ENCODE measurements at places on chromosomes 7 and 10.

DNA sequence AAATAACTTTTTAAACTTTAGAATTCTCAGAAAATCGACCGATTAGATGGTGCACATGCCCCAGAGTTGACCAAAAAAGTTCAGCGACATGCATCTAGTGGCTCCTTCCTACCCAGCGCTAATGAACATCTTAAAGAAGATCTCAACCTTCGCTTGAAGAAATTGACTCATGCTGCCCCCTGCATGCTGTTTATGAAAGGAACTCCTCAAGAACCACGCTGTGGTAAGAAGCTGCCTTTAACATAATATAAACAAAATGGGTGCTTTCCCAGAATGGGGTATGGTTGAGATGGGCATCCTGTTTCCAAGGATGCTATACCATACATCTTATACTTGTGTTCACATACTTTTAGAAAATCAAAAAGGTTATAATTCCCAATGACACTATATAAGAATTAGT, 24.6 kb downstream of the GLRX3 start:
- DNase-seq = no peak

DNA sequence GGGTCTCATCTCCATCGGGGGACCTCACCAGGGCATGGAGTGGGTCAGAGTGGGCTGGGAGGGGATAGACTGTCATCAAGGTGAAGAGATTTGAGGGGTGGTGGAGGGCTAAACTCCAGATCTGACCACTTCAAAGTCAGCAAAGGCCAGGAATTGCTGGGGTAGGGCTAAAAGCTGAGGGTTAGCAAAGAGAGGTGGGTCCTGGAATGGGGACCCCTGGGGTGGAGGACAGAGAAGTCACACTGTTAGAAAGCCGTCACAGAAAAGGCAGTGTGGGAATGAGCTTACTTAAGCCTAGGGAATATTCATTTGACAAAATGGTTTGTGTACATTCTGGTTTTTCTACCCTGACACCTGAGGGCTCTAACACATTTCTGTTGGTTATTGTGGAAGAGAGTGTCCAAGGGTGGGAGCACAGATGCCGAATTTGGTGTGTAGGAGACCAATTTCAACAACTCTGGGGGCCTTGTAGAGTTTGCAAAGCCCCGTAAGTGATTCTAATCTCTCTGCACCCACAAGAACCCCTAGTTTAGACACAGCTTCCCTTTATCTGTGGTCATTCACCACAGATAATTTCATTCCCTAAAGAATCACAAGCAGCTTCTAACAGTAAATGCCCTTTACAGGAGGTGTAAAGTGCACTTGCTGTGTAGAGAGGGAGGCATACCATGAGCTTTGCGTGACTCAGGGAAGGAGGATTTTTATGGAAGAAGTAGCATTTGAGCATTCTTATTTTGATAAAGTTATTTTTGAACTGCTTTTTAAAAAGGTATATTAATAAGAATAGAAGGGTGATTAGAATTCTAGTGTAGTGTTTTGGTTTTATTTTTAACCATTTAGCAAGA, 6.4 kb downstream of the FBH1 start:
- no peak for DNase-seq

DNA sequence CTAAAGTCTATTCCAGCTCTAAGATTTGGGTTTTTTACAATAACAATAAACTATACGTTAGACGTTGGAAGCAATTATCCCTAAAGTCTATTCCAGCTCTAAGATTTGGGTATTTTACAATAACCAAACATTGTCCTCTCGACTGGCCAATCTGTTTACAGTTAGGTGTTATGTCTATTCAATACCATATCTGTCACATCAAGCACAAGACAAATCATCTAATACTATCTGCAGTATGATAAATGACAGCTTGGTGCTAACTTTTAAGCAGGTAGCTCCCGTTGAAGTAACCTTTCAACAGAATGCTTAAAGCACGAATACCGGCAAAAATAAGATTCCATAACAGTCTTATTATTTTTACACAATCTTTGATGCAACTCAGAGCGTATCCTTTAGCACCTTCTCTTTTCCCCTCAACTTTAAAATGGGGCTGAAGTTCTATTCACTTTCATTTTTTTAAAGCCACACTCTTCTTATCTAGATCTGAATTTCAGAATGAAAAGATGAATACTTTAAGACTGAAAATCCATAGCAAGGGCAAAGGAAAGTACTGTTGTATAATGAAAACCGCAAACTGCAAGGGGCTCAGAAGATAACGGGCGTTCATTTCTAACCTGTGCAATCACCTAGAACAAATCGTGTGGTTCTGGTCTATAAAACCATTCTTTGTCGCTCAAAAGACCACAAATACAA, 925 bp downstream of the H2AZ2 start:
- DNase-seq = no peak

DNA sequence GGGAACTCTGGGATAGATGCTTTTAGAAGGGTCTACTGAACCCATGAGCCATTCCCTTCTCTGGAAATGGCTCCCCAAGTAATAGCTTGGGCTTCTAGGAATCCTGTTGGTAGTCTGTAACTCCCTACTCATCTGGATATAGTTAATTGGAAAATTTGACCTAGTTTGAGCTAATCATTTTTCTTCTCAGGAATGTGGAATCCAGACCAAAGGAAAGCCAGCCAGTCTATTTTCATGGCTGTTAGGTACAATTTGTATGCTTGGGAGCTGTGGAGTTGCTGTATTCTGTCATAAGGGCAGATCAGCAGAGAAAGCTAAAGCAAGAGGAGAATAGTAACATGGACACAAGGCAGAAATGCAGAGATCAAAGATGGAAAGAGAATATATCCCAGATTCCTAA, 71.6 kb upstream of the C1GALT1 start:
- no peak for DNase-seq

GRCh38 chr10:34145715-34146114, 669.4 kb downstream of the PARD3 start:
- DNase-seq = no peak

DNA sequence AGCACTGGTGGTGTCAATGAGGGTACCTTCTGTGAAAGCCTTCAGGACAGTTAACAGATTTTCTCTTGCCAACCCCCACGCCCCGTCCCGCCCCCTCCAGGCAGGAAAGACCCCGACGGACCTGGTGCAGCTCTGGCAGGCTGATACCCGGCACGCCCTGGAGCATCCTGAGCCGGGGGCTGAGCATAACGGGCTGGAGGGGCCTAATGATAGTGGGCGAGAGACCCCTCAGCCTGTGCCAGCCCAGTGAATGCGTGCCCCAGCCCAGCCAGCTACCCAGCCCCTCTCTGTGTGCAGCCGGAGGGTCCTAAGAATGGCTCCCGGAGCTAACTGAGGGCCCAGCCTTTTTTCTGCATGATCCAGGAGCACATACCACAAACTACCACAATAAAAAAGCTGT, 713 bp upstream of the HOGA1 start:
- DNase-seq = no peak

DNA sequence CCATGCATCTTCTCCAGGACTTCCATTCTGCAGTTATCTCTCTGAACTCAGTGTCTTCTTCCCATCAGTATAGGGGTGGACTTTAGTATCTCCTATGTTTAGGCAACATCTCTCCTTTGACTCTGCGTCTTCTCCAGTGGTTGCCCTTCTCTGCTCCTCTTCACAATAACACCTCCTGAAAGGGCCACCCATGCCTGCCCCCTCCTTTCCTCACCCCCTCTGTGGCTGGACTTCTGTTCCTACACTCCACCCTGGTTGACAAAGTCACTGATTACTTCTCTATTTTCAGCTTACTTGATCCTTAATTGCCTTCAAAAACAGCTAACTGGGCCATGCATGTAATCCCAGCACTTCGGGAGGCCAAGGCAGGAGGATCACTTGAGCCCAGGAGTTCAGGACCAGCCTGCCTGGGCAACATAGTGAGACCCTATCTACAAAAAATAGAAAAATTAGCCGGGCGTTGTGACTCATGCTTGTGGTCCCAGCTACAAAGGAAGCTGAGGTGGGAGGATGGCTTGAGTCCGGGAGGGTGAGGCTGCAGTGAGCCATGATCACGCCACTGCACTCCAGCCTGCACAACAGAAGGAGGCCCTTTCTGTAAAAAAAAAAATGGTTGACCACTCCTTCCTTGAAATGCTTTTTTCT, 13.7 kb downstream of the SRGN start:
- DNase-seq = no peak

DNA sequence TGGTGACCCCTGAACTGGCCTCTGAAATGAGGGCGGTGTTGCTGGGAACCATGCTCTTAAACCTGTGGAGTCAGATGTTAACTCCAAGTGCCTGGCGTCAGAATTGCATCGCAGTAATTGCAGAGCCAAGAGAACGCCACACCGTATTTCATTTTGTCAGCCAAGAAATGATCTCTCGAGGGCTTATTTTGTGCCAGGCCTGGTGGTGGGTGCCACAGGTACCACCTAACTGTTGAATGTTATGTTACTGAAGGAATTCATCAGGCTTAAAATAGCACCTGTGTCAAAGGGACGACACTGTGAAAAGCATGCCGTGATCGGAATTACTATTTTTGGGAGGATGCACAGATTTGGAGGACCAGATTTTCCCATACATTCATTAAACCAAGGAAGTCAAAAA, 51.9 kb upstream of the BAIAP2L1 start:
- DNase-seq = no peak

DNA sequence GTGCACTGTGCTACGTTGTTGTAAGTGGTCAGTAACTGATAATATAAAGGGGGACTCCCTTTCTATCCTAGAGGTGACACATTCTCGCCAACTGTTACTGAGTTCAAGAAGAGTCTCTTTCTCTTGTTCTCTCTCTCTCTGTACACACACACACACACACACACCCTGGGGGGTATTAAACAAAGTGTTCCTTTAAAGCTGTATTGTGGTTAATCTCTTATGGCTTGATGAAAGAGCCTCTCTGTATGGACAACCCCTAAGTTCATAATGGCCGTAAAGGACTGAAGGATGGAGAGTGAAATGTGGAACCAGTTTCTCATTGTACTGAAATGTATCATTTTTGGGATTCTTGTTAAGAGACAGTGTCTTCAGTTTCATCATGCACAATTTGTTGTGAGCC, 145.2 kb upstream of the BMPER start:
- DNase-seq = no peak

DNA sequence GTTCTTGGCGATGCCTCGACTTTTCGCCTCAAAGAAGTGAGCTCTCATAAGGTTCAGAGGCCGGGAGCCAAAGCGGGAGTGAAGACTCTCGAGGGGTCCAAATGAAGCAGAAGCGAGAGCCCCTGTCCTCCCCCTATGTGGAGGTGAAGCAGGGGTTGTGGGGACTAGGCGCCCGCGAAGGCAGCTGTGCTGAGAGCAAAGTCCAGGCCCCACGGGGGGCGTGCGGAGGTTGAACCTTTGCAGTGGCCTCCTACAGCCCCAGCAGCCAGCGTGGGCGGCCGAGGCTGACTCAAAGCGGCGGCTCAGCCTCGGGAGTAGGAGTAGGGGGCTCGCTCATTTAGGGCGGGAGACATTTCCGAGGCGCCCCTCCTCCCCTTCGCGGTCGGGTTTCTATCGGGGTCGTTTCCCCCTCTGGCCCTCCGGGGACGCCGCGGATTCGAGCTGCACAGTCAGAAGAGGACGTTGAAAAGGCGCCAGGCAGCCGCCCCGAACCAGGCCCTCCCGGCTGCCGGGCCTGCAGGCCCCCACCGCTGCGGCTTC, 553 bp upstream of the ADD3 start:
- DNase-seq = peak; percentile 56

DNA sequence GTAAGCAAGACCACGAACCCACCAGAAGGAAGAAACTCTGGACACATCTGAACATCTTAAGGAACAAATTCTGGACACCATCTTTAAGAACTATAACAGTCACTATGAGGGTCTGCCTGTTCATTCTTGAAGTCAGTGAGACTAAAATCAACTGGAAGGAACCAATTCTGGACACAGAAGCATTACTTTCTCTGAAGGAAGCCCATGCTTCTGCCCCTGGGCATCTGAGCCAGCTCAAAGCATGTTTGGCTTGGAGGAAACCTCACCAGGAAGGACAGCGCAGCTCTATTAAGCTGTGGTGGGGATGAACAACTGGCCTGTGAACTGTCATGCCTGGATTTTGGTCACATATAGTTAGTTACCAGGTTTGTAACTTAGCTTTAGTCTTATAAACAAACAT, 132.4 kb upstream of the GDF10 start:
- no peak for DNase-seq

DNA sequence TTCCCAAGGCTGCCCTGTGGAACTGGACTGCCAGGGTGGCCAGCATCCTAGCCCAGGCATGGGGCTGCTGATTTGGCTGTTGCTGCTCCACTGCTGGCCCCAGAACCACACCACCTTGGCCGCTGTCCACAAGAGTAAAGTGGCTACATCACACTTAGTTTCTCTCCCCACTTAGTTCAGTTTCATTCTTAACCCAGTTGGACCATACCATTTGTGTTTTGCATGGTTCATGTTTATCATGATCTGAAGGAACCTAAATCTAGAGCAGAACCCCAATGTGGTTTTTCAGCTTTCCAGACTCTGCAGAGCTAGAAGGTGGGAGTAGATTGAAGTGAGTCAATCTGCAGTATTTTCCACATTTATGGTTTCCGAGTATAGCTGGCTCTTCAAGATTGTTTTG, 32.8 kb downstream of the SDK1 start:
- DNase-seq = no peak

DNA sequence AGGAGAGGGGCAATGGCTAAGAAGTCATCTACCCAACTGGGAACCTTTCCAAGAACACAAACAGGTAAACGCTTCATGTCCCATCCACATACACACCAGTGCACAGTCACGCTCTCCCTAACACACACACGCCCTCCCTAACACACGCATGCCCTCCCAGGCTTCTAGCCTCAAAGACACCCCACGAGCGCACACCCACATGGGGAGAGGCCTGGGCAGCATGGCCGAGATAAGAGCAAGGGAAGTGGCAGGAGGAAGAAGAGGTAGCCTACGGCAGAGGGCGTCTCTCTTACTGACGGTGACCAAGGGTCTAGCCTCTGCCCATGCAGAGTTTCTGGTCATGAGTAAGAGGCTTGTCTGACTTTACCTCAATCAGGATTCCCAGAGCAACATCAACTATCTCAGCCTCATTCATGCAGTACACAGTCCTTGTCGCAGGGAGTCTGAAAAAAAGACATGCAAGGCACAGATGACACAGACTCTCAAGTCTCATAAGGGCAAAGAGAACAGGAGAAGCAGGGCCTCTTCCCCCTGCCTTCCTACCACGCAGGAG, 3.1 kb downstream of the CYREN start:
- no peak for DNase-seq

- no peak for DNase-seq
These were observed 15.3 kb upstream of the KCNIP2 start for GRCh38 chr10:101858723-101859500.

DNA sequence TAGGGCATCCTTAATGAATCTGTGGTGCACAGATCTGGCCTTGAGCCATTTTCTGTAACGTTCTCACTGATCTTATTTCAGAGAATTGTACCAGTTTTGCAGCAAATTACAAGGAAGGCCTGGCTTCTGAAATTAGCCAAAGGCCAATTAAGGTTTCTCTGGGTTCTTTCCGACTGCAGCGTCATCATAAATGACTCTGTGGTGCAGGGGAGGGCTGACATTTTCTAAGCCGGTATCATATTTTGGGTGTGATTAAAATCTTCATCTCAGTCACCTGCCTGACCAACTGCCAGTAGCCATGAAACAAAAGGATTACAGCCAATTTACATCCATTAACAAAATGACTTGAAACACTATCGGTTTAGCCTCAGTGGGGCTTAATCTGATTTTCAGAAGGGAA, 363.7 kb downstream of the ADRA2A start:
- DNase-seq = no peak
